NCI-H1436 (cell line): ENCODE measurements at places on chromosomes 11 and 22.

GRCh38 chr11:18697576-18697975 is 1.0 kb upstream of the TMEM86A start:
- DNase-seq, result no peak

DNA sequence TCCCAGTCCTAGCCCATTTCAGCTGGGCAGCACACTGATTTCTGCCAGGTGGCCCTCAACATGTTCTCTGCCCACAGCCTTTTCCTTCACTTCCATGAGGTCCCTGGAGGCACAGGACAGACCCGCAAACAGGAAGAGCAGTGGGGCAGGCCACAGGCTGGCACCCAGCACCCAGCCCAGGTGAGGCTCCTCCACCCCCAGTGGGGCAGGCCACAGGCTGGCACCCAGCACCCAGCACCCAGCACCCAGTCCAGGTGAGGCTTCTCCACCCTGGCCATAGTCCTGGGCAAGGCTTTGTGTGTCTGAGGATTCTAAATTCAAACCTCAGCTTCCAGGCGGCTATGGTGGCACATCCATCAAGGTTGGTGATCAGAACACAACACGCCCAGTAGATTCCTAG is 1413.0 kb downstream of the BRD1 start:
- DNase-seq, result no peak

GRCh38 chr22:24807284-24807950 is 1.4 kb downstream of the SGSM1 start:
- no peak for DNase-seq

DNA sequence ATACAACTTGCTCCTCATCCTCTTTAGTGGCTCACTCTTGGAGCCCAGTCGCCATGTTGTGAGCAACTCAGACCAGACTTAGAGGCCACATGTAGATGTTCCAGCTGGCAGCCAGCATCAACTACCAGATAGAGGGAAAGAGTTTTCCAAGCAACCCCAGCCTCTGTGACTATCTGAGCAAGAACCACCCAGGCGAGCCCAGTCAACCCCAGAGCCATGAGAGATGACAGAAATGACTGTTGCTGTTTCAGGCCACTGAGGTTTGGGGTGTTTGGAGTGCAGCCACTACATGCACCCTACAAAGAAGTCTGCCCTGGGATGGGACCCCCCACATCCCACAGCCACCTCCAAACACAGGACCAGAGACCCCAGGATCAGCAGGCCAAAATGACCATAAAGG is 24.8 kb upstream of the CLDN5 start:
- DNase-seq, result no peak

DNA sequence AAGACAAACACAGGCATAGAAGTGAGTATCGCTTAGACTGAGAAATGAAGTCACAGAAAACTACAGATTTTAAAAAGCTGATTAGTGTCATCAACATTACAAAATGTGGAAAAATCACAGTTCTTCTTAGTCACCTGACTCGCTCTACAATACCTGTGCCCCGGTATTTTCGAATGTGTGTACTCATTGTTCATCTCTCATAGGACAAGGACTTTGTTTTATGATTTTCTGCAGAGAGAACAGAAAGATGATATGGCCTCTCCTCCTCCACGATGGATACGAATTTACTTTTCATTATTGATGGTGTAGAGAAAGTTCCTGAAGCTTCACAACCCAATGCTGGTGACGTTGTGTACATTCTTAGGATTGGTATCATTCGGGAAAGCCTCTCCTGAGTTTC is 29.4 kb upstream of the GAL start:
- no peak for DNase-seq

GRCh38 chr11:21615955-21616371 is 576.9 kb upstream of the ANO5 start:
- DNase-seq, result no peak

GRCh38 chr11:11312738-11313137 is 40.3 kb downstream of the CSNK2A3 start:
- no peak for DNase-seq

- DNase-seq, result no peak
Measured at GRCh38 chr11:131561501-131561900, 191.1 kb downstream of the NTM start.

GRCh38 chr11:96221244-96222070 is 121.5 kb downstream of the MAML2 start:
- no peak for DNase-seq

DNA sequence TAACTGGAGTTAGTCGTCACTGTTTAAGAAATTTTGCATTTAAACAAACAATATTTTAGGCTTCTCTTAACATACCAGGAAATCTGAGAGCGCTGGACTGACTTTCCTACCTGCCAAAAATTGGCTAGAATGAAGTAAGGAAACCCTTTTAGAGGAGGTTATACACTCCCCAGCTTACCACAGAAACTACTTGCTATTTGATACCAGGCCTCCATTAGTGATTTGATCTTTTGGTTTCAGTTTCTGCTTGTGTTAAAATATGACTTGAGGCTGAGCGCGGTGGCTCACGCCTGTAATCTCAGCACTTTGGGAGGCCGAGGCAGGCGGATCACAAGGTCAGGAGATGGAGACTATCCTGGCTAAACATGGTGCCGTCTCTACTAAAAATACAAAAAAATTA is 419.9 kb downstream of the LRRC4C start:
- DNase-seq, result no peak

- no peak for DNase-seq
Measured at GRCh38 chr22:25765016-25765367, 23.0 kb downstream of the MYO18B start.

GRCh38 chr11:77141034-77141433 is 13.0 kb downstream of the MYO7A start:
- no peak for DNase-seq

DNA sequence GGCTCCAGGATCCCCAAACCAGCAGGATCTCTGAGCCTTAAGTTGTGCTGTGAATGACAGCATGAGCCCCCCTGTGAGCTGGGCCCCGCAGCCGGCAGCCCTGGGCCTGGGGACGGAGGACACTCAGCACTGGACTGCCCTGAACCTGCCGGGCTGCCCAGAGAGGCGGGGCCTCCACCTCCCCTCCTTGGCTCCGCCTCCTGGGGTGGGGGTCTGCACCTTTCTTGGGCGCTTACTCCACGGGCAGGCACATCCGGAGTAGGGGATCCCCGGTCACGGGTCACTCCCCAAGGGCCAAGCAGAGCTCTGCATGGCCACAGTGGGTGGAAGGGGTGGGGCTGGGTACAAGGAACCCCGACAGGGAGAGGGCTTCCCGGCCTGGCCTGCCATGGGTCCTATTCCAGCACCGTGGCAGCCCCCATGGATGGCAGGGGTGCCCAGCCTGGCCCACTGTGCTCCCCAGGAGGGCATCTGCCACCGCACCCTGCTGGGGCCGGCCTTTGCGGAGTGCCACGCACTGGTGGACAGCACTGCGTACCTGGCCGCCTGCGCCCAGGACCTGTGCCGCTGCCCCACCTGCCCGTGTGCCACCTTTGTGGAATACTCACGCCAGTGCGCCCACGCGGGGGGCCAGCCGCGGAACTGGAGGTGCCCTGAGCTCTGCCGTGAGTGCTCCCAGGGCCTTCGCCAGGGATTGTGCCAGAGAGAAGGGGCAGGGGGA is 5.4 kb downstream of the MUC5B start:
- DNase-seq, result no peak

DNA sequence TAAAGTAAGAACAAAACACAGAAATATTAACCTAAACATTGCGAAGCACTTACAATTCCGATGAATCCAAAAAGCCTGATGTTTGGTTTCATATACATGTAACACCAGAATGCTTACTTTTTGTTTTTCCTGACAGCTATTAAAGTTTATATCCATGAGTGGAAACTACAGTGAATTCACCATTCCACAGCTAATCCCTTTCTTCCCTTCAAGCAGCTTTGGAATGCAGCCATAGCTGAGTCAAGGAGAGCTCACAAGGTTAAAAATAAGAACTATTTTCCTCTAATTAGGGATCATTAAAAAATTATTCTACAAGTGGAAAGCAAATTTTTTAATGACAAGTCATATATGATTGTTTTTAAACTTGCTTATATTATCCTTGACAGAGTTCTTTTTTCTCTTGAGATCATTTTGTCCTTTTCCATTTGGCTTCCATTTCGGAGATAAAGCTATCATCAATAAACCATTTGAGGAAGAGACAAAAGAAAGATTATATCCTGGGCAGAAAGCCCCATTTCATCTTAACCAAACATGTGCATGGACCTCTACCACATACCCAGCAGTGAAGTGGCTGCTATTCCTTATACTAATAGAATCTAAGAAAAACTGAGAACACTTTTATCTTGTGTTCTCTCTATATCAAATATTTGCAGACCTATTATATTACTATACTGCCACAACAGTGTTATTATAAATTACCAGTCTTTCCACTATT is 19.7 kb upstream of the FIBIN start:
- DNase-seq, result no peak

DNA sequence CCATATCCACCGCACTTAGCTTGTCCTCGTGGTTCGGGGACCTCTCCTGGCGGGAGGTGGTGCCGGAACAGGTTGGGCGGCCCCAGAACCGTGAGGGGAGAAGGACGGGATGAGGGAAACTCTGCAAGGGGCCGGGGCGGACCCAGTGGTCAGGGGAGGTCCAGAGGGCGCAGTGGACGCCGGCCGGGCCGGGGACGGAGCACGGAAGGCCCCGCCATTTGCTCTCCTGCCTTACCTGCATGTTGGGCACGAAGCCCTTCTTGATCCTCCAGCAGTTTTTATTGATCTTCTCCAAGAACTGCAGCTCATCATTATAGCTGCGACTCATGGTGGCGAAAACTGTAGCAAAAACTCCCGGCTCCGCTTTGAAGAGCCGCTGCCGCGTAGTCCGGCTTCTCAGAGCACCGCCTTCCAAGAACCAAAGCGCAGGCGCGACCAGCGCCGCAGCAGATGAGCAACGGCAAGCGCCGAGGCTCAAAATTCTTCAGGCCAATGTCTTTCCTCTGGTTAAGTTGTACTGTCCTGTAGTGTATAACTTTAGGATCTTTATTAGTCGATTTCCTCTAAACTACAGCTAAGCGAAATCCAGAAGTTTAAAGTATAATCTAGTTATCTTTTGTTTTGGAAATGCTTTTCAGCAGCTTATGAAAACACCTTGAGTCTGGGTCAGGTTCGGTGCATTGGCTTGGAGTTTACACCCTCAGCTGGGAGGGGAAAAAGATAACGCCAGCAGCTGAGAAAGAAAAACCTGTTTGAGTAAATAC is at the start of gene RTCB:
TSS of gene RTCB (minus strand) at position 419 of the 764 bp plus-strand sequence. CDS start at position 328, 91 bp downstream.
- peak; percentile 84 for DNase-seq

DNA sequence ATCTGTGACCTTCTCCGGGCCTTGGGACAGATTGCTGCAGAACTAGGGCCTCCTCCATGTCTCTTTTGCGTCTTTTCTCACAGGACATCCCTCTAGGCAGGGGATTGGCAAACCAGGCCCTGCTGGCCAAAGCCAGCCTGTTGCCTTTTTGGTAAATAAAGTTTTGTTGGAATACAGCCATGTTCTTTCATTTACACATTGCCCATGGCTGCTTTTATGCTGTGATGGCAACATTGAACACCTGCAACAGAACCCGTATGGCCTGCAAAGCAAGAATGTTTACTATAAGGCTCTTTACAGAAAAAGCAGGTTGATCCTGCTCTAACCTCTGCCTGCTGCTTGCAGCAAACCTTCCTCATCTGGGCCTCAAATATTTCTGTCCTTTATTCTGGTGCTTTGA is 56.8 kb upstream of the B3GAT1 start:
- DNase-seq, result no peak

DNA sequence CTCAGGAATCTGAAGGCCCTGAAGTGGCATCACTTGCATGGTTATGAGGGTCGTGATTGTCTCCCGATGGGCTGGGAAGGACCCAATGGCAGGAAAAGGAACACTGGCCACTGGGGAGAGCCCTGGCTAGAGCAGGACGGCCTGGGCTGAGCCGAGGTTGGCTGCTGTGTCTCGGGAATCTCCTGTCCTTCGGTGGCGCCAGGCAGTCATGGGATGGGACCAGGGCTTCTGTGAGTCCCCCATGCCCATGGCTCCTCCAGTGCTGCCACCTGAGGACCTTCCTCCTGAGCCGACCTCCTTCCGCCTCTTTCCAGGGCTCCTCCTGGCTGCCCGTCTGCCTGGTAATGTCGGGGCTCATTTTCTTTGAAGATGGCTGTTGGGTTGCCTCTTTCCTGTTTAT is 1394.0 kb downstream of the BRD1 start:
- no peak for DNase-seq

GRCh38 chr11:119019996-119020395 is 1.4 kb downstream of the TRAPPC4 start:
- DNase-seq, result no peak

DNA sequence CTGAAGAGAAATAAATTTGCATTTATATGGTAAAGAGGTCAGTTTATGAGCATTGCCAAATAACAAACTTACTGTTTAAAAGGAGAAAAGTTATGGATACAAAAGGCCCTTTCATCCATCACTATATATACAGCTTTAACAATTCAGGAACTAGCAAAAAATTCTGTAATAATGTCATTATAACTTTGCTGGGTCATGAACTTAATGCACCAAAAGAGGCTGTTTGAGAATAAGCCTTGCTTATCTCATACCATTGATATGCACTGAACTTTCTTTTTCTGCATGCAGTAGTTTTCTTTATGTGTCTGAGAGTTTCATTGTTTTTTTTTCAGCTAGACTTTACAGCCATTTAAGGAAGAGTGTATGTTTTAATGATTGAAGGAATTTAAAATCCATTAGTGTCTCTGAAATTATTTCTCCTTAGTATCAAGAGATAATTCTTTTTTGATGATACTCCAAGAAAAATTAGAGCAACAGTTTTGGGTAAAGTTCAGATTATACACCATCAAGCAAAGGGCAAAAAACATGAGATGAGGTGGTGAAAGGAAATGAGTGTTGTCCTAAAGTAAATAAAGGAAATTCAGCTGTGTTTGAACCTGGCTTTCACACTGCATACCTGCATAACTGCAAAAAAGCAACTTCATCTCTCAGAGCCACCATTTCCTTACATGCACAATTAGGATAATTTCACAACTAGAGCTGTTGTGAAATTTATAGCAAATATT is 188.2 kb upstream of the ANO3 start:
- DNase-seq, result no peak

GRCh38 chr11:35583126-35583525 is 35.1 kb upstream of the FJX1 start:
- no peak for DNase-seq

DNA sequence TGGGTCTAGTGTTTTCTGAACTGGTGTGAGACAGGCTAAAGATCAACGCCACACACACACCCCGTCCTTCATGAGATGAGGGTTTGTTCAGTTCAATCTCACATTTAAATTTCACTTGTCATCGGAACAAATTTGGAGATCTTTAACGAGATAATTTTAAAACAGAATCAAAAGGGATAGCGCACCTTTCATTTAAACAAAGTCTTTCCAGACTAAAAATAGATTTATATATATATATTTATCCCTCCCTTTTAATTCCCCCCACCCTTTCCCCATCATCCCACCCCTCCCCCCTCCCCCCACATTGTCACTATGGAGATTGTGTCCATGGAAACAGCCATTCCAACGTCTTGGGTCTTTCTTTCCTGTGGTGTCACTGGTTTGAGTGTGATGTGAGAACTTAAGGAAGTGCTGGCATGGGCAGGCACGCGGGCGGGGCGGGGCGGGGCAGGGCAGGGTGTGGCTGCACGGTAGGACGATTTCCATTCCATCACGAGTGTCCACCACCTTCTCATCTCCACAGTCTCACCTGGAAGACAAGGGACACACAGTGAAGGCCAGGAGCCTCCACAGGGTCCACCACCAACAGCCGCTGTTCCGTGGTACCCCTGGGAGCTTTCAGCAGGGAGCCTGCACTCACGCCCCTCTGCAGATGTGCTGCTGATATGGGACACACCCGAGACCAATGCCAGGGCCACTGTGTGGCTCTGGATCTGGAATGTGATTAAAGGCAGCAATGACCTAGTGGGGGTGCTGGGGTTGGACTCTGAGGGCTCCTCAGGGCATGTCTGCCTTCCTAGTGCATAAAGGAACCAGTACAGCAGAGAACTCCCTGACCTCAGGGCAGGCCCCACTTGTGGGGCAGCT is 30.5 kb upstream of the CYP2D6 start:
- no peak for DNase-seq

- DNase-seq, result no peak
Measured at GRCh38 chr11:125224391-125225021, 60.0 kb downstream of the PKNOX2 start.
